ENCODE measurements at places on chromosomes 3 and 15.
A peak's percentile ranks its signal among the peaks of the same experiment; 100 is the strongest.

DNA sequence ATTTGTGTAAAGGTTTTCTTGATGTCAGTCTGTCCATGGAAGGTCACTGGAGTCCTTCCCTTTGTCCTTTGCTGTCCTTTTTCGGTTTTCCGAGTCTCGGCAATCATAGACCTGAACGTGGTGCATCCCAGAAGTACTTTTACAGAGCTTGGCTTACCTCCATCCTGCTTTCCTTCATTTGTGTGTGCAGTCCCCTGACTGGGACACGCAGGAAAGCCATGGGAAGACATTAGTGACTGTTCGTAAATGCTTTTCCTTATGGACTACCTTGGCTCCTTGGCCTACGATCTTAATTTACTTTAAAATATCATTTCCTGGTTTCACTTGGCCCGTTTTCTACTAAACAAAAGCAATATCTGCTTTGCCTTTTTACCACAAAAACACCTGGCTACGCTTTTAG, 328.4 kb upstream of the RARB start:
- no peak for DNase-seq

- peak; percentile 69 for DNase-seq
Measured at GRCh38 chr3:75983609-75984290, 198.4 kb upstream of the ZNF717 start.

DNA sequence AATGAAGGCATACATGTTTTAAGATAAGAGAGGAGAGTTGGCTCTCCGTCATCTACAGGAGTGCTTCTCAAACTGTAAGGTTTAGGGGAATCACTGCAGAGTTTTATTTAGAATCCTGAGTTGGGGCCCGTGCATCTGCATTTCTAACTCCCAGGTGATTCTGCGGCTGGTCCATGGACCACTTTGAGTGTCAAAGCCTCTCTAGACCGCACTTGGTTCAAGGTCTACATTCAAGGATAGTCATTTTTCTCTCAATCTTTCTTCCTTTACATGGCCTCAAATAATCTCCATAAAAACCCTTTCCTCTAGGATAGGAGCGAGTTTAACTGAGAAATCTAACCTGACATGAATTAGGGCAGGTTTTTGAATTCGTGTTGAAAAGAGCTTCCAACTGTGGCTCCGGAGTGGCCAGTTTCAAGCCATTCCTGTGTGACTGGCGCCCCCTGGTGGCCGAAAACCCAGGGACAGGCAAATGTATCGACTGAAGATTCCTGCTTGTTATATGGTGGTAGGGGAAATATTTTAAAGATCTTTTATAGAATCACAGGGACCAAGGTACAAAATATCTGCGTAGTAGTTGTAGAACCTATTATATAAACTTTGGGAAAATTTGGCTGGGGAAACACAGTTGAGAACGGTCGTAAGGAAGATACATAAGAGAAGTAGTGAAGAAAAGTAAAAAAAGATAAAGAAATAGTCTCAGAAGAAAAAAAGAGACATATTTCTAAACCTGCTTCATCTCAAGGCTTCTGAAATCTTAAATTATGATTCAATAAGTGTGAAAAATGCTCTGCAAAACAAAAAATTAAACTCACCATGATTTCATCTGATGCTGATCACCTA, 11.9 kb downstream of the GABRR3 start:
- peak; percentile 87 for DNase-seq

DNA sequence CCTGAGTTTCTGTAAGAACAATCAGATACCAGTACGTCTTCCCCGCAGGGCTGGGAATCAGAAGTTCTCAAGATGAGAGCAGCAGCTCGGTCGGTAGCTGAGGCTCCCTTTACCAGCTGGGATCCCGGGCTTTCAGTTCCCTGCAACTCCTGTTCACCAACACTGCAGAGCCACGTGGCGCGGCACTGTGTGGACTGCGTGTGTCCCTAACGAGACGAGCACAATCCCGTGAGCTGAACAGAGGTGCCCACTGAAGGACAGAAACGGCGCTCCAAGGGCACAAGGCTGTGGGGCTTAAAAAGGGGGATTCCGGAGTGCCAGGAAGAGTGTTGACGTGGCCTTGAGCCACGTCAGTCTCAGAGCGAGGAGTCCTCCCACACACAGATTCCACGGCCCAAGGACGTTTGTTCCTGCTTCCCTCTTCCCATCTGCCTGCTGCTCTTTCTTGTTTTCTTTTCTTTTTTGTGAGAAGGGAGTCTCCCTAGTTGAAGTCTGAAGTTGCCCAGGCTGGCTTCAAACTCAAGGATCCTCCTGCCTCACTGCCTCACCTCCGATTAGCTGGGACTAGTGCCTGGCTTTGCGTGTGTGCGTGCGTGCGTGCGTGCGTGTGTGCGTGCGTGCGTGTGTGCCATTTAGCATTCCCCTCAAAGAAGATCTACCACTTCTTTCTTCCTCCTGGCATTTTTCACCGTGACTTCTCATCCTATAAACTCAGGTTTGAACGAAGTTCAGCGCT, 37.1 kb upstream of the RPL35A start:
- DNase-seq, result peak; percentile 16

GRCh38 chr3:191762323-191762960, 301.5 kb downstream of the PYDC2 start:
- peak; percentile 61 for DNase-seq

GRCh38 chr15:22839046-22839695, 705 bp downstream of the NIPA2 start:
- DNase-seq, result peak; percentile 31

DNA sequence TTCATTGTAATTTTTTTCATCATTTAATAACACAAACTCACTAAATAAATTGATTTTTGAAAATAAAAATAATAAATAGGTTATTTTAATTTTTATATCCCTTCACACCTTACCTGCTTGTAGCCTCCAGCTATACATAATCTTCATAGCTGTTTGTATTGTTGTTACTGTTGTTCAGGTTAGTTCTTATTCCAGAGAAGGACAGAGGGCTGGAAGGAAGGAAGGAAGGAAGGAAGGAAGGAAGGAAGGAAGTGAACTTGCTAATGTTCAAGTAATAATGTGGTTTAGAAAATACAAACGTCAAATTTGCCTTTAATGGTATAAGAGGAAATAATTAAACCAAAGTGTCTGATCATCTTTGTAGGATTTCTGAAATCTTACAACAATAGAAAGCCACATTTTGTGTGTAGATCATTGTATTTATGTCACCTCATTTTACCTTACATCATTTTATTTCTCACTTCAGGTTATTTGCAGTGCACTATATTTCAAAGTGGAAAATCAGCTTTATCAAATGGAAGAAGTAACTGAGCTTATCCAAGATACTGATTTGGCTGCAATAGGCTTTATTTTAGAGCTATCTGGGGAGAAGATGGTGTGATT, 660.0 kb upstream of the CCDC54 start:
- DNase-seq, result no peak

DNA sequence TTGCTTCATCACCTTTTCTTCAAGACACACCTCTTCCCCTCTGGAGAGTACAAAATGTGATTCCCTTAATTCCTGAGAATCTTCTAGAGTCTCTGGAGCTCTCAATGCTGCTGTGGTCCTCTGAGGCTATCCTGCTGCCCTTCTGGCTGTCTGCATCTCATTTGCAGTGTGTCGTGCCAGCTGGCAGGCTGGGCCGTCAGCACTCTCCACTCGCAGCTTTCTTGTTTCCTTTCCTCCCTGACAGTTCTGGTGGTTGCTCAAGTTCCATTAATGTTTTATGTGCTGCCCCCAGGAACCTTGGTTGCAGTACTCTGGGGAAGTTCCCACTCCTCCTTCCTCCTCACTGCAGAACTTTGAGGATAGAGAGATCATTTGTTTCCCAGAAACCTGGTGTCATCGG, 210.8 kb upstream of the ROPN1 start:
- no peak for DNase-seq

DNA sequence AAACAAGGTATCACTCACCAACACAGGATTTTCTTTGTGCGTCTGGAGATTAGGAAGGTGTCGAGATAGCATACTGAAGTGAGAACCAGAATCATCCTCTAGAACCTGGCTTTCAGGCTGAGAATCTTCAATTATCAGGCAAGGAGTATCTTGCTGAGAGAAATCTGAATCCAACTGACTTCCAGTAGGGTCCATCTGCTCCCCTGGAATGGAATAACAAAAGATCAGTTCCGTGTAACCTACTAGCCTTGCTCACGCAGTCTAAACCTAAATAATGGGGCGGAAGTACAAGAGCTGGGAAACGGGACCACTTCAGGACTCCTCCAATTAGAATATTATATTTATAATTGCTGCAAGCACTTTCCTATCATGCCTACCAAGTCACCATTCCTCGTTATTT, 690 bp downstream of the TP53BP1 start:
- DNase-seq, result no peak

DNA sequence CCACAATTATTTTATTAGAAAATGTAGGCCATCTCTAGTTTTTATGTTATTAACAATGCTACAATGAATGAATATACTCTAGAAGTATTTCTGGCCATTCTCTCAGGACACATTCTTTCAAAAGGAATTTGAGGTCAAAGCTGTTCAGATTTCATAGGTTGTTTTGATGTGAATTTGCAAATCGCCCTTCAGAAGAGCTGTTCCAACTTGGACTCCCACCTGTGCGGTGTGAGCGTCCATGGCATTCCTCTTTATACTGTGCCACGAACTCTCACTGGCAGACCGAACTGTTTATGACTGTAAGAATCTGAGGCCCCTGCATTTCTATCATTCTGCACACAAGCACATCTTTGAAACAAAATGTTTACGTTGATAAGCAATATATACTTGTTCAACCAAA, 18.6 kb upstream of the SLC24A5 start:
- peak; percentile 91 for DNase-seq

DNA sequence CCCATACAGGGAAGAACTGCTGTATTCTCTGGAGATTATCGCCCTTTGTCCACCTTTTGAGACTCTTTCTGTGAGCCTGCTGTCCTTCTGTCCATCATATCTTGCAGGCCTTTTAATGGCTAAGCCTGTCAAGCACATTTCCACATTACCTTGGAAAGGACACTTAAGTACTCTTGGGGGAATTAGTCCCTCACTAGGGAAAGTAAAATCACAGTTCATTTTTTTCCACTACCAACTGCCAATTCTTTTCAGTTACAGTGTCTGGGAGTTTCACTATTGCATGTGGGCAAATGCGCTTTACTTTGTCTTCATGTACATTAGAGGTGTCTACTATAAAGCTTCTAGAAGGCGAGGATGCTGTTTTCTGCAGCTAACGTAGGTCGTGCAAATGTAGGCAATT, 242.1 kb downstream of the NSUN3 start:
- DNase-seq, result no peak

DNA sequence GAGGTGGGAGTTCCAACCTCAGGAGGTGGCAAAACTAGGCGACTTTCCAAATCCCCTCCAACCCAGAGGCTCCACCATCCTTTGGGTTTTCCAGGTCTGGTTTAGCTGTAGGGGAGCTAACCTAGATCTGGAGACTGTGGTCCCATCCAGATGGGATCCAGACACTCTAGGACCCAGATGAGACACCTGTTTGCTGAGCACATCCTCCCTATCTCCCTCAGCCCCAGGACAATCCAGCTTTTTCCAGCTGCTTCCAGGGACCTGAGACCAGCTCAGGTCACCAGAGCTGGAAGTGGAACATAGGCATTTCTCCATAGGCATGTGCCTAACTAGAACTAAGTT, 18.2 kb downstream of the CRTAP start:
- DNase-seq, result no peak

- no peak for DNase-seq
Measured at GRCh38 chr3:166223120-166223519, 385.9 kb upstream of the BCHE start.

DNA sequence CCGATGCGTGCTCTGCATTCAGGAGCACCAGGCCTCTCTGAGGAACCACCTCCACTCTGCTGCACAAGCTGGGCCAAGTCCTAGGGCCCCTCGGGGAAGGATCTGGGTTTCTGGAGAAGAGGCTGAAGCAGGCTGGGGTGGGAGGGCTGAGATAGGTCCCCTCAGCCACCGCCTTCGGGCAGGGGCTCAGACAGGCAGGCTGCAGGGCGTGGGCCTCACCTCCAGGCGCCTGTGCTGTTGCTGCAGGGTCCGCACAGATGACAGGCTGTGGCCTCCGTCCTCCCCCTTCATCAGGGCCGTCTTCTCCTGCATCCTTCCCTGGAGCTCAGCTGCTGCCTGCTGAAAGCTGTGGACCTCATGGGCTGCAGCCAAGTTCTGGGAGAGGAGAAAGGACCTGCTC, 15.2 kb downstream of the PLA2G4B start:
- no peak for DNase-seq

- DNase-seq, result no peak
Measured at GRCh38 chr3:37162501-37163245, 11.7 kb downstream of the LRRFIP2 start.

DNA sequence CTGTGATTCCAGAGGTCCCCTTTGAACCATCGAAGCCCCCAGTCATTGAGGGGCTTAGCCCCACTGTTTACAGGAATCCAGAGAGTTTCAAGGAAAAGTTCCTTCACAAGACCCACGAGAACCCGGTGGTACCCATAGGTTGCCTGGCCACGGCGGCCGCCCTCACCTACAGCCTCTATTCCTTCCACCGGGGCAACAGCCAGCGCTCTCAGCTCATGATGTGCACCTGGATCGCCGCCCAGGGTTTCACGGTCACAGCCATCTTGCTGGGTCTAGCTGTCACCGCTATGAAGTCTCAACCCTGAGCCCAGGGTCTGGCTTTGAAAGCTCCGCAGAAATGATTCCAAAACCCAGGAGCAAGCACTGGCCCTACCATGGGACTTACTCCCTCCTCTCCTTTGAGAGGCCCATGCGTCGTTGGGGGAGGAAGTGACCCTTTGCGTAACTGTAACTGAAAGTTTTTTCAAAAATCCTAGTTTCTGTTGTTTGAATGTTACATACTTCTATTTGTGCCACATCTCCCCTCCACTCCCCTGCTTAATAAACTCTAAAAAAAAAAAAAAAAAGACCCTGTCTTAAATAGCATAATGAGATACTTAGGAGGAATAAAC, 85.1 kb upstream of the CSPG5 start:
- DNase-seq, result no peak

Data from choroid plexus epithelial cell (primary cell).